ENCODE measurements at places on chromosomes 1 and 21.

DNA sequence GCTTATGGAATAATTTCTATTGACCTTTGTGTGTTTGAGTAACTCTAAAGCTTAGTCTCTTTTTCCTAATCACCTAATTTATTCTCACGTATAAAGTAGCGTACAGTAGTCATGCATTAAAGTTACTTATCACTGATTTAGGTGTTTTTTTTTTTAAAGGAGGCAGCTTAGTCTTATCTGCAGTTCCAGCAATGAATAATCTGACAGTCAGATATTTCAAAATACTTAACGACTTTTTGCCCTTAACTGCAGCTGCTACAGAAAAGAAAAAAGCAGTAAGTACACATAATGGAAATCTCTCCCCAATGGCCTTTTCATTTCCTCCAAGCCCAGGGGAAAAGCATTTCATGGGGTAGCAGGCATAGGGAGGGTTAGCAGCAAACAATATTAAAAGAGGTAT is 54.6 kb downstream of the SLC35F3 start:
- no peak for DNase-seq

- DNase-seq = no peak
Observed at GRCh38 chr1:93958726-93959100, 49.5 kb upstream of the GCLM start.

DNA sequence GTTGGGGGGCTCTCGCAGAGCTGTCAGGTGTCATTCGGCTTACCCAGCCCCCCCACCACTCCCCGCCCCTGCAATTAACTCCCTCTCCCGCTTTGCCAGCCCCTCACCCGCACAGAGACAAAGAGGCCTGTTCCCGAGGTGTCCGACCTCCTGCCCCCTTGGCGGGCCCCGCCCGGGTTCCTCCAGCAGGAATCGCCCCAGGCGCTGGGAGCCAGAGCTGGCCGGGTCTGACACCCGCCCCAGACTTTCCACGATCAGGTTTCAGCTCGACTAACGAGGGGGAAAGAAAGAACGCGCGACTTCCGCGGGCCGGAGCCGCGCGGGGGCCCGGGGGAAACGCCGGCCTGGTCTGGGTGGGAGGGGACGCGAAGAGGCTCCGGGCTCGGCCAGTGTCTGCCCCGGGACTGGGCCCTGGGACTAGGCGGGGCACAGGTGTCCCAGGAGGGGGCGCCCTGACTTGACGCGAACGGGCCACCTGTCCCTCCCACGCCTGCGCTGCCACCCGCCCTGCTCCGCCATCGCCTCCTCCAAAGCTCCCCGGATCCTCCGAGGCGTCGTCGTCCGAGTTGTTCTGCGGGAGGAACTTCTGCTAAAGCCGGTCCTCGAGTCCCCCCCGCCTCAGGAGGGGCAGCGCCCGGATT is 36.4 kb upstream of the HHAT start:
- DNase-seq = peak; percentile 32

GRCh38 chr1:15749399-15750291 is 7.3 kb downstream of the TMEM82 start:
- no peak for DNase-seq

- no peak for DNase-seq
Observed at GRCh38 chr1:150544204-150544603, 5.0 kb upstream of the ADAMTSL4 start.

DNA sequence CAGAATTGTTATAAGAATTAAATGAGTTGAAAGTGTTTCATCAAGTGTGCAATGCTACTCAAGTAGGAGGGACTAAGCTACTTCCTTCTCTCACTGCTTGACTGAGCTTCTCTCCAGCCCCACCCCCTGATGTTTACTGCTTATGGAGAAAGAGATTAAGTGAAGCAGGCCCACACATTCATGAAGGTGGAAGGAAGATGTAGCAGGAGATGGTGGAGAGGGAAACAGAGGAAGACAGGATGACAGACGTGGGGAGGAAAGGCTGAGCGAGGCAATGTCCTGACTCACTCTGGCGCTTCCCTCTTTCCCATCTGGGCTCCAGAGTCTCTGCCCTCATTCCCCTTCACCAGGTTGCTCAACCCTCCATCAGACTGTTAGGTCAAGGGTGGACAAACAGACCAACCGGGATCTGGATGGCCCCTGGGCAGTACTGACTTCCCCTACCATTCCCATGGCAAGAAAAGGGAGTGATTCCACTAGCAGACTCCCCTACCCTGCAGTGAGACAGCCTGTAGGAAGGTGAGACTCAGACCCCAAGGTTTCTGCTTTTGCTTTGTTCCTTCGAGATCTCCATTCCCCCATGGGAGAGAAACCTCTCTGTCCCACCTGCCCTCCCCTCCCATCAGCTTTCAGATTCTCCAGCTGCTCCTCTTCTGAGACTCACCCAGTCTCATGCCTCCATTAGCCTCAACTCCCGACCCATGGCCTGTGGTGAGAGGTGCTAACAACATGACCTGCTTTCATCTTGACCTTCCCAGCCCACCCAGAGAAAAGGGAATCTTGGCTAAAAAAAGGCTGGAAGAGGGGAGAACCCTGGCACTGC is 3.1 kb upstream of the ARHGEF2 start:
- DNase-seq = peak; percentile 34

DNA sequence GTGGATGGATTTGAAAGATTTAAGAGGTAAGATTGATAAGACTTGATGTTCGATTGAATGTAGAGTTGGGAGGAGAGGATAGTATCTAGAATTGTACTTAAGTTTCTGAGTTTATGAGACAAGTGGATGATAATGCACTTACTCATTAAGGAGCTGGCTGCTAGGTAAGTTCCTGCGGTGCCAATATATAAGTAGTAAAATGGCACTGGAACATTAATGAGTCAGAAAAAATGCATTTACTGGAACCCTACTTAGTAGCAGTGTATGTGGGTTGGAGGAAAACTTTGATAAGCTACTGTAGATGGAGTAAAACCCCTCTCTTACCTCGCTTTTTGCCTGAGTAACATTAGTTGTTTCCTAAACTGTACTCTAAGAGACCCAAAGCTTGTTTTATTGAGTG is 68.2 kb downstream of the ZFYVE9 start:
- no peak for DNase-seq

DNA sequence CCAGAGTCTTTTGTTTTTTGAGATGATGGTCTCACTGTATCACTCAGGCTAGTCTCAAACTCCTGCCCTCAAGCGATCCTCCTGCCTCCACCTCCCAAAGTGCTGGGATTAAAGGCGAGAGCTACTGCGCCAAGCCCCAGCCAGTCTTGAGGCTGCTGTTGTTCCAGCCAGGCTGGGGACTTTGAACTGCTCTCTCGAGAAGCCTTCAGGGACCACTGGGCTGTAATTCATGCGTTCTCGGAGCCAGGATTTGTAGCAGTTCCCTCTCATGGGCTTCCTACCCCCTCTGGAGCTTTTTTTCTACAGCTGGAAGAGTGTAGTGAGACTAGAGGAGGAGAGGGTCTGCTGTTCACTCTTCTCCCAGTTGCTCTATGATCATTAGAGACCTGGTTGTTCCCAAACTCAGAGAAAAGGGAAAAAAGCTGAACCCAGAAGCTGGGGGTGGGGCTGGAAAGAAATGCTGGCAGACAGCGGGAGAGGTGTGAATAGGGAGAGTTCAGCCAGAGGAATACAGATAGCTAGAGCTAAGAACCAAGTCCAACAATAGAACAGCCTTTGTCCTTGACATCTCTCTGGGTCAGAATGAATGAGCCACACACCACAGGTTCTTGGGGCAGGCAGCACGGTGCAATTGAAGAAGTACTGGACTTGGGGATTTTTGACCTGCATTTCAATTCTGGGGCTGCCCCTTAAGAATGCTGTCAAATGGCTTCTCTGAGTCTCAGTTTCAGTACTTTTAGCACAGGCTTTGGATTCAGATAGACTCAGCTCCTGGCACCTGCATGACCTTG is 13.2 kb upstream of the SLC41A1 start:
- no peak for DNase-seq

DNA sequence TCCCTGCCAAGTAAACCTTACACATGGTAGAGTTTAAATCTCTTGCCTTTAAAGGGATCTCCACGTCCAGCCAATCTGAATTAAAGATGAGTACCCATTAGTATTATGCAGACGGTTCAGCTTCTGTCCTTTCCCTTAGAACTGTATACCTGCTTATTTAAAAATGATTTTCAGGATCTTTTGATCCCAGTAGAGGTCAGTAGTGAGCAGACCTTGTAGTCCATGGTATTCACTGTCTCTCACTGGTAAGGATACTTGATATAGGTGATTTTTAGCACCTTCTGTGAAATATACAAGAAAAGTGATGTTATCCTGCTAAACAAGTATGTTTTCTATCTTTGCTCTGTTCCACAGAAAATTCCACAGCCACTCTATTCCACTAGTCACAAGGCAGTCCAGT is 1211.6 kb upstream of the ADGRL4 start:
- DNase-seq = no peak

DNA sequence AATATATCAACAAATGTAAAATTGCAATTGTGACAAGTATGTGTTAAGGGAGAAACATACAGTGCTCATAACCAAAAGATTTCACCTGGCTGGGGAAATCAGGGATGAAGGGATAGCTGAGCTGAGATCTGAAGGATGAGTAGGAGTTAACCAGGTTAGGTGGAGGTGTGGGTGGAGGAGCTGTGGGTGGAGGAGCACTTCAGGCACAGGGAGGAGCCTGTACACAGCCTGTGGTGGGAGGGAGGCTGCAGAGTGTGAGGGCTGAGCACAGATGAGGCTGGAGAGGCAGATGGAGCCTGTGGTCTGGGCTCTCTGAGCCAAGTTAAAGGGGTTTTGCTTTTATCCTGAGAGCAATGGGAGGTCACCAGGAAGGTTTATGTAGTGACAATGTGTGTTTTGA is 111.9 kb downstream of the XCL2 start:
- no peak for DNase-seq

- DNase-seq = no peak
Observed at GRCh38 chr1:40553017-40553416, 21.6 kb downstream of the ZNF684 start.

DNA sequence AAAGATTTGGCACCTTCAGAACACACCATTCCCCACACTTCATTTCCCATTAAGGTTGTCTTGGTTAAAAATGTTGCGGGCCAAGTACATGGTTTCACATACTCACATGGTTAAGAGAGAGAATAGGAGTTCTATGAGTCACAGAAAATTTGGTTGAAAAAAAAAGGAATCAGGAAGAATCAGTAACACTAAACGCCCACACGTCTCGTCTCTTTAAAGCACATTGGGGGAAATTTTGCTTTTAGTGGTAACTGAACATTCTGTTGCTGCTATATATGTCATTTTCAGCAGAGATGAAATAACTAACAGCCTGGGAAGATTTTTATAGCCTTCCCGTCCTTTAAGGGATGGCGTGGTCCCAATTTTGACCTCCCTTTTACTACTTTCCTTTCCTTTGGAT is 132.9 kb upstream of the ERG start:
- DNase-seq = no peak

DNA sequence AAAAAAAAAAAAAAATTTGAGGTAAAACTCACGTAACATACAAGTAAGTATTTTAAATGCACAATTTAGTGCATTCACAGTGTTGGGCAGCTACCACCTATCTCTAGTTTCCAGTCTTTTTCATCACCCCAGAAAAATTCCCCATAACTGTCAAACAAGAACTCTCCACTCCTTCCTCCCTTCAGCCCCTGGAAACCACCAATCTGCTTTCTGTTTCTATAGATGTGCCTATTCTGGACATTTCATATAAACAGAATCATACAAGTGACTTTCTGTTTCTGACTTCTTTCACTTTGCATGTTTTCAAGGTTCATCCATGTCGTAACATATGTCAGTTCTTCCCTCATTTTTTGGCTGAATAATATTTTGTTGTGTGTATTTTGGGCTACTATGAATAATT is 24.9 kb upstream of the ETS2 start:
- DNase-seq = no peak

- no peak for DNase-seq
Observed at GRCh38 chr1:38505944-38506343, 353.6 kb downstream of the RRAGC start.

DNA sequence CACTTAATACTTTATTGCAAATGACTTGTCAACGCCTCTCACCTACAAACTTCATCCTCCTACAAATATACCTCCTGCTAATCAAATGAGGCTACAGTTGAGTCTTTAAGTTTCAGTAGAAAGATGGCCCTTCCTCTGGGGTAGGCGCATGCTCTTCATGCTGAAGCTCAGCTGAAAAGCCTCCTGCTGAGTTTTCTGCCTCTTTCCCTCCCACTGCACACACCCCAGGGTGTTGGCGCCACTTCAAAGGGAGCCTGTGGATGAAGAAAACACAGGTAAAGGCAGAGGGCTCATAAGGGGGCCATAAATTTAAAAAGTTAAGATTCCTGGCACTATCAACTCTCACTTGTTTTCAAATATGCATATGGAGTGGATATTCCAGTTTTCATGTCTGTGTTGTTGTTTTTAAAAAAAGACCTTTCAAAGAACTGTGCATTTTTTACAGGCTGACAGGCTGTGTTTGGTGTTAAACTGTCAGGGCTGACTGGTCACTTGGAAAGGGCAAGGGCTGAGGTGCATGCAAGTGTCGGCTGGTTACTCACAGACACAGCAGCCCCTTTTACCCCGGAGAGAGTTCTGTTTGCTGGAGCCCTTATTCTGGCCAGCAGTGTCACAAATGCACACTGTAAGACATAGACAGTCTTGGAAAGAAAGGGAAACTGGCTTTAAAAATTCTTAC is 42.9 kb upstream of the LGALS8 start:
- DNase-seq = no peak

GRCh38 chr1:108551137-108551862 is 8.6 kb upstream of the EEIG2 start:
- DNase-seq = no peak

GRCh38 chr1:243575070-243575469 is 275.0 kb downstream of the AKT3 start:
- no peak for DNase-seq

DNA sequence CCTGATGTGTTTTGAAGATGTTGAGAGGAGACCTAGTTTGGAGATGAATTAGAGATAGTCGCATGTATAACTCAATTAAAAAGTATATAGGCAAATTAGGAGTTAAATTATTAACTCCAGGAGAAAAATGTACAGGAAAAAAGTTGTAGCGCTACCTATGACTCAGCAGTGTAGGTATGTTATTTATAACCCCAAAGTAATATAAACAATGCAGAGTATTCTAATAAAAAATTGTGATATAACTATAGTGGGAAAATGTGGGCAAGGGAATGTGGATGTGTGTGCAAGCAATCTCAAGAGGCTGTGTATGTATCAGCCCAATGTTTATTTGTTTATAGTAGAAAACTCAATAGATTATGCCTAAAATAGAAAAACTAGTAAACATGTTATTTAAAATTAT is 144.5 kb downstream of the BRINP2 start:
- no peak for DNase-seq

DNA sequence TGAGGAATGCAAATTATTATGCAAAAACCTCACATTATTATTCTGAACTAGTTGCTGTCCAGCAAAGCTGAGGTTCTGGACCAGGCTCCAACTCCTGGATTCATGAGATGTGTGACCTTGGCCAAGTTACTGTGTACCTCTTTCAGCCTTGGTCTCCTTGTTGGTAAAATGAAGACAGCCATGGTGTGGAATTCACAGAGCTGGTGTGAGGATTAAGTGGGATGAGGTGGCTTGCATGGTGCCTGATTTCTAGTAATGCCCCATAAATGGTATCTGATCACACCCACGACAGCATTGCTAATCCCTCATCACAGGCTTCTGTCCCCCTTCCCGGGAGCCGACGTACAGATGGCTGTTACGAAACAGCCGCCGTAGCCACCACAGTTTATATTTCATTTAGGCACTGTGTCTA is 59.6 kb downstream of the PGBD5 start:
- DNase-seq = no peak

GRCh38 chr1:154324241-154324640 is 1.1 kb upstream of the ATP8B2 start:
- DNase-seq = no peak

GRCh38 chr1:32465578-32465933 is 684 bp downstream of the ZBTB8B start:
- no peak for DNase-seq

GRCh38 chr1:7248549-7249199 is 463.4 kb downstream of the CAMTA1 start:
- DNase-seq = no peak
